ENCODE measurements at places on chromosomes 6 and 20. TPM values are rescaled to one million over a fixed set of nuclear protein-coding genes. Genes with fewer than 3 reads are reported as not detected.

Gene TBPL1
- polyA plus RNA-seq: 18.8 TPM

Gene LY6G6C
- 0.62 TPM for polyA plus RNA-seq

Gene MAFB
- polyA plus RNA-seq: 8.9 TPM

Gene RAET1L
- polyA plus RNA-seq: not detected

Gene RAB44
- polyA plus RNA-seq: 0.05 TPM

Gene CLIC5
- 17.6 TPM for polyA plus RNA-seq

Gene HNF4A
- polyA plus RNA-seq: not detected

Gene SUPT3H
- polyA plus RNA-seq: 10.8 TPM

Gene CST2
- not detected for polyA plus RNA-seq

Gene COL9A1
- polyA plus RNA-seq: 6.1 TPM

Gene RNF182
- polyA plus RNA-seq: 0.87 TPM

DNA sequence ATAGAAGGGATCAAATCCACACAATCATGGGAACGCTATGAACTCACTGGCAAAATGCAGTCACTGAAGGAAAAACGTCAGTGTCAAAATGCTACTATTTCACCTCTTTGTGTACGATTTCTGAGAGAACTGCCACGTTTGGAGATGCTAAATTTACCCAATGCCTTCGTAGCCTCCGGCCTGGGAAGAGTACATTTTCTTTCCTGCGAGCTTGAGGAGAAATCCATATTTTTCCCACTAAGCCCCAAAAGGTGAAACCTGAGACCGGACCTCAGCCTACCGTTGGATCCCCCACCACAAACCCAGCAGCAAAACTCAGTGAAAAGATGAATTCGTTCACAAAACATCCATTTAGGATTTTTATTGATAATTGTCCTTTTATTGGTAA, 131.7 kb downstream of the GPX5 start:
- no peak for DNase-seq

- DNase-seq: no peak
Observed at GRCh38 chr6:157757430-157758403, 65.3 kb upstream of the SNX9 start.

- DNase-seq: no peak
Observed at GRCh38 chr6:13273202-13273930, 55.0 kb downstream of the TBC1D7 start.

GRCh38 chr6:88650029-88650619, 313.3 kb downstream of the RNGTT start:
- no peak for DNase-seq

DNA sequence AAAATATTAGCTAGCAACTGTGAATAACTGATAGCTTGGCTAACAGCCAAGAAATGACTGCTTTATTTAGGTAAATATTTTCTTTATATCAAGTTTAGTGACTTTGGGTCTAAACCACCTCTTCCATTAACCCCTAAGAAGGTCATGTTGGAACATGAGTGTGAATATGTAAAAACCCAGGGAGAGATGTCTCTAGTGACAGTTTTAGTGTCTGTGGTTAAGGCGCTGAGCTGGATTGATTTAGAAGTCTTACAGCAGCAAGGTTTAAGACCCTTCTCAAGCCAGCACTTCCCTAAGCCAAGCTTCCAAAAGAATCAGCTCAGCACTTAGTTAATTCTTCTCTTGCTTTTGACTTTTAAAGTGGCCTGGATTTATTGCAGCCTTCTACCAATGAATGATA, 11.4 kb upstream of the SIRT5 start:
- no peak for DNase-seq

GRCh38 chr6:72709431-72709830, 87.6 kb downstream of the KCNQ5 start:
- no peak for DNase-seq

- no peak for DNase-seq
Observed at GRCh38 chr20:10429443-10429981, 4.5 kb downstream of the MKKS start.

GRCh38 chr20:58646257-58646656, 4.8 kb upstream of the STX16 start:
- DNase-seq: no peak

DNA sequence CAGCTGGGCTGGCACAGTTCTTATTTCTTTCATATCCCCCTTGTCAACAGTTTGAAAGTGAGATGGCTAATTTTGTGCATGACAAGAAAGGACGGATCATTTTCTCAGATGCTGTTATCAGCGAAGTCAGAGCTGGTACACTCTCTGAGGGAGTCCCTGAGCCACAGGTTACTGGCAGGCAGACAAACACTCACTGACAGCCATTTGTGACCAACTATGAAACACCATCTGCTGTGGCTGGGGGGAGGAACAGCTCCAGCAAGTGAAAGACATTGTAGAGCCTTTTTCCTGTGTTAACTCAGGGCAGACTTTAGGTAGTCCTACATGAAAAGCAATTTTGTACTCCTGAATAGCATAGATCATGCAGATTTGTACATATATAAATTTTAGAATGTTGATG, 22.2 kb downstream of the OLIG3 start:
- no peak for DNase-seq

DNA sequence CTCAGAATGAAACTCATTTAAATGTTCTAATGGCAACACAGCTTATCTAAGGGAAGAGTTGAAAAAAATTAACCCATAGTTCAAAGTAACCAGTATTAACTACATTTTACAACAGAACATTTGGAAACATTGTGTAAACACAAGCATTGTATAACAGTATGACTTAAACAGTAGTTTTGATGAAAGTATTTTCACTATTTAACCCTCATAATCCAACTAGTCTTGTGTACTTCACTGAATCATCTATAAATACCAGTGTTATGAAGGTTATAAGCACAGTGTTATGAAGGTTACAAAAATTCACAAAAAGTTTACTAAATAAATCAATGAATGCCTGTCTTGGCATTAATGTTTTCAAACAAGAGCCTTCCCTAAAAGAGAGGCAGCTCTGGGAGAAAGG, 66.5 kb downstream of the REV3L start:
- DNase-seq: no peak

- no peak for DNase-seq
Observed at GRCh38 chr6:150592377-150592995, 7.2 kb upstream of the PLEKHG1 start.

DNA sequence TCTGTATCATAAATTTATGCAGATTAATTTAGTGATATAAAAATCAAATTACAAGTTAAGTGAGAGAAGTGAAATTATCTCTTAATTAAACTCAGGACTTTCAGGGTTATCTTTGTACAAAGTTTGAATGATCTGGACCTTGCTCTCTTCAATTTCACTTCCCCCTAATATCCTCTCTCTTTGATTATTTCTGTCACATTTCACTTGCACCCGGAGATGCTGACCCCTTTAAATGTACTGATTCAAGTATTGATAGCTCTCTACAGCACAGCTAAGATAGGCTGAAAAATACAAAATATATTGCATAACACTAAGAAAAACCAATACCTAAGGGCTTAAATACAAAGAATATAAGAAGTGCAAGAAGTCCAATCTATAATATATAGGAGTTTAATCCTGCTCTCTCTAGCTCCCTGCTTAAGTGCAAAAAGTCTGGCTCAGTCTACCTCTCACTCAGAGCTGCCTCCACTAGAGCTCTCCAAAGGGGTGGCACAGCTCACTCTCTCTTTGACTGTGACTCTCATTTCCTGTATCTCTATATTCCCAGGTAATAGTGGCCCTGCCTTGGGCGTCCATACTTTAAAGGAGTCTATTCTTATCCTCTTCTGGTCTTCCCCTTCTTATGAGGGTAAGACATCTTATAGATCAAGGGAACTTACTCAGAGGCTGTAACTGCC, 588.4 kb downstream of the RFPL4B start:
- no peak for DNase-seq

DNA sequence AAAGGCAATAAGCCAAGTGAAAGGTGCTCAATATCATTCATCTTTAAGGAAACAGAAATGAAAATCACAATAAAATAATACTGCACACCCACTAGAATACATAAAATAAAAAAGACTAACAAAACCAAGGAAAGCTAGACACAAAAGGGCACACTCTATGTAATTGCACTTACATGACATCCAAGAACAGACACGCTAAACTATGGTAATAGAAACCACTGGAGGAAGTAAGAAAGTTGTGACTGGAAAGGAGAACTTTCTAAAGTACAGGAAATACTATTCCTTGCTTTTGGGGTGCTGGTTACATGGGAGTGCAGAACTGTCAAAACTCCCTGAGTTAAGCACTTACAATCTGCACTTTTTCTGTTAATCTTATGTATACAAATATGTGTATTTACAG, 253.7 kb upstream of the RUNX2 start:
- no peak for DNase-seq

DNA sequence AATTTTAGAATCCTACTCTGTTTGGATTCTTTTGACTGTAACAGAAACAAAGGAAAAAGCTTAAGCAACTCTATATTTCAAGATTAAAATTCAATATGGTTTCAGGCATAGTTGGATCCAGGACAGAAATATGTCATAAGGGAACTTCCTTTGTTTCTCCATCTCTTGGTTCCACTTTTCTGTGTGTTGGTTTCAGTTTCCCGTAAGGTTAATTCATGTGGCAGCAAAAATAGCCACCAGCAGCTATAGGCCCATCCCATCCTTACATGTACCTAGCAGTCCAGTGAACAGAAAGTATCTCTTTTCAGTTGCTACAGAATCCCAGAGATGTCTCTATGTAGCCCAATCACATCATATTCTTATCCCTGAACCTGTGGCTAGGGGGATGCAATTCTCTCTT, 8.8 kb upstream of the FAM8A1 start:
- DNase-seq: no peak

DNA sequence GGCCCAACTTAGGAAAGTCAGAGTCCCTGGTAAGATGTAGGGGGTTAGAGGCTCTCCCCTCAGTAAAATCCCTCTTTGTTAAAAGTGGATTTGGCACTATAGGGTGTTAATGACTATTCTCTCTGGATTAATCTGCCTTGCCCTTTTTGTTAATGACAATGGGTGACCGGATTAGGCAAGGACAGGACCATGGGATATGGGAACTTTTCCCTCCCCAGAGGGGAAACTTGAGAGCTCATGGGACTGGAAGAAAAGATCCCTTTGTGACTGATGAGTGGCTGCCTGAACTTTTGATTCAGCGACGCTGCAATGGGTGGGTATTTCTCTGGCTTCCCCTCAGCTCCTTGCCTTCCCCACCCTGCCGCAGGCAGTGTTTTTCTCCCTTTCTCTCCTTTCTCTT, 12.2 kb upstream of the TAAR9 start:
- DNase-seq: no peak

DNA sequence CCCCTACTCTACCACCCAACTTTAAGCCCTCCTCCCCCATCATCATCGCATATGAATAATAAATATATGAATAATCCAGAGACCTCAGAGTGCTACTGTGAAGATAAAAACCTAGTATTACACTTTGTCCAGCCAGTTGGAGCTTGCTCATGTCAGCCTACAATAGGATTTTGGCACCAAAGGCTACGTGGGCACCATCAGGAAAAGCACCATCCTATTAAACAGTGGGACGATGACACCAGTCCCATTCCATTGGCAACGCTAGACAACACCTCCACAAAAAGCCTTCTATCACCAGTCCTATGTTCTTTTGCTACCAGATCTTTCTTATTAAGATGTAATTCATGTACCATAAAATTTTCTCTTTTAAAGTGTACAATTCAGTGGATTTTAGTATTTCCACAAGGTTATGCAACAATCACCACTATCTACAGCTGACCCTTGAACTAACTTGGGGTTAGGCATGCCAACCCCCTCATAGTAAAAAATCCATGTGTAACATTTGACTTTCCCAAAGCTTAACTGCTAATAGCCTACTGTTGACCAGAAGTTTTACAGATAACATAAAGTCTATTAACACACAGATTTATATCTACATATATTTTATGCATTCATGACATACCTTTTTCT, 41.1 kb downstream of the CNKSR3 start:
- DNase-seq: no peak

GRCh38 chr20:57460781-57461465, 64.0 kb downstream of the CTCFL start:
- no peak for DNase-seq

GRCh38 chr6:144351379-144352127, 66.4 kb downstream of the UTRN start:
- DNase-seq: no peak

DNA sequence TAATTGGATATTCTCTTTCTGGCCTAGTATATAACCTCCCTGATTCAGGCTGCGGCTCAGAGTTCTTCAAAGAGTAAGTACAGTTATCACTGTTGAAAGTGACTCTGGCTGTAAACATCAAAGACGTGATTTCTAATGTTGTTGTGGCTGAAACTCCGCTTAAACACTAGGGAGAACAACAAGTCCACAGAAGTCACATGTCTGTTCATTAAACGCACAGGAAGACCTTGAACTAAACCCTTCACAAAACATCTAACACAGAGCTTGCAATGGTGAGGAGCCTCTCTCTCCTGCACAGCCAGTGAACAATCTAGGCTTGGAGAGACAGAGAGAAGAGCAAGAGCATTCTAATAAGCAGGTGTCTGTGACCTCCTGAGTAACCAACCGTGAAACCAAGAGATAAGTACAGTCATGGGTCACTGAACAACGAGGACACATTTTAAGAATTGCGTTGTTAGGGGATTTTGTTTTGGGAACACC, 249.3 kb downstream of the PRKN start:
- DNase-seq: no peak

DNA sequence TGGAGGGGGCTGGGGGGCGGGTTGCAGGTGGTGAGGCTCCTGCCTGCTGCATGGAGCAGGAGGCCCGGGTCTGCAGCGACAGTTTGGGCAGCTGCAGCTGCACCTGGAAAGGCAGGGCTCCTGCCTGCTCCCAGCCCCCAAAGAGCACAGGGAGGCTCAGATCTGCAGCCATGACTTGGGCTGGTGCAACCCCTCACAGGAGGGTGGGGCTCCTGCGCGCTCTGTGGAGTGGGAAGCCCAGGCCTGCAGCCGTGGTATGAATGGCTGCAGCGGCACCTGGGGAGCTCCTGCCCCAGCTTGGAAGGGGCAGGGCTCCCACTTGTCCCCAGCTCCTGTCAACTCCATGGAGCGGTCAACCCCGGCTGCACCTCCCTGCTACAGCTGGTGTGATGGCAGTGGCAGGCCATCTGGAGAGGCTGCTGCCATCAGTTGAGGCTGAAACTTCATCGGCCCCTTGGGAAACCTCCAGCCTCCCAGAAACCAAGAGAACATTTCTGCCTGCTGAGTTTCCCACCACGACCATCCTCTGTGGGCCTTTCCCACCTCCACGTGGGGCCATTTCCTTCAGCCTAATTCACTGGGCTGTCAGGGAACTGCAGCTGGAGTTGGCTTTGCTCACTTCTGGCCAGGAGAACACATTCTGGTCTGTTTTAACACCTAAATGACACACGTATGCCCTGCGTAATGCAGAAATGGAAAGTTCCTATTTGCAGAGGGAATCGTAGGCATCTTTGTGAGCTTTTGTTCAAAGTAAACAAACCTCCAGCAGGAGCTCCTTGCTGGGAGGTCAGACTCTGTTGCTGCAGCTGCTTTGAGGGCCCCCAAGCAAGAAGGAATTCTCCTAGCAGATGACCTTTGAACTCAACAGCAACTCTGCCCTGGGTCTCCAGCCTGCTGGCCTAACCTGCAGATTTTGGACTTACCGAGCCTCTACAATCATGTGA, 429.0 kb downstream of the PREX1 start:
- DNase-seq: no peak

GRCh38 chr20:64010711-64011237, 25.2 kb upstream of the C20orf204 start:
- DNase-seq: no peak
